ENCODE measurements at places on chromosomes 3 and 15.

DNA sequence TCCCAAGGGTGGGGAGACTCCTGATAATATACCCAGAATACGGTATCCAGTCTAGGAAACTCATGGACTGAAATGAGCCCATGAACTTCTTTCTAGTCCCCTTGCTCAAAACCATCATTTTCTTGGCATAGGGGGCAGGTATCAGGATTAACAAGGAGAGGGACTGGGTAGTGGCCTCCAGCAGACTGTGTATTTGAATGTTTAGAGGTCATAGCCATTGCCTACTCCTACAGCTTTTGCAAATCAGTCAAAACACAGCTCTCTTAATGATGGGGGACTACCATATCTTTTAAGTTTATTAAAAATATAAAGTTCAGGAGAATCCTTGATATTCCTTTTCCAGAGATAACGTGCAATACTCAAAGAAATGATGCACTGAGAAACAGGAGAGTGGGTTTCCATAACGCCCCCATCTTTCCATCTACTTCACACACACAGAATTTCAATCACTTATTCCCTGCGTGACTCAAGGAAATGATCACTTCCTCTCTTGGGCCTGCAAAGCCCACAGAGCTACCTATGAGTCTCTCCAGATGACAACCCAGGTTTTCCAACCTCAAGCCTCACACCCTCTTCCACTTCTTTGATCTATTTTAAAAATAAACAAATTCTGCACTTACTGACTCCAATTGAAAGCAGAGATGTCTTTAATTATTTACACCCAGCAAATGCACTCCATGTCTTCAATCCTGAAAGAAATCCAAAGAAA, 584.0 kb upstream of the LMCD1 start:
- no peak for DNase-seq

GRCh38 chr15:95291898-95292472, 1038.5 kb upstream of the NR2F2 start:
- DNase-seq = no peak

- DNase-seq = no peak
Measured at GRCh38 chr3:141201122-141201521, 30.5 kb upstream of the PXYLP1 start.

GRCh38 chr15:96166223-96167200, 164.0 kb upstream of the NR2F2 start:
- no peak for DNase-seq

DNA sequence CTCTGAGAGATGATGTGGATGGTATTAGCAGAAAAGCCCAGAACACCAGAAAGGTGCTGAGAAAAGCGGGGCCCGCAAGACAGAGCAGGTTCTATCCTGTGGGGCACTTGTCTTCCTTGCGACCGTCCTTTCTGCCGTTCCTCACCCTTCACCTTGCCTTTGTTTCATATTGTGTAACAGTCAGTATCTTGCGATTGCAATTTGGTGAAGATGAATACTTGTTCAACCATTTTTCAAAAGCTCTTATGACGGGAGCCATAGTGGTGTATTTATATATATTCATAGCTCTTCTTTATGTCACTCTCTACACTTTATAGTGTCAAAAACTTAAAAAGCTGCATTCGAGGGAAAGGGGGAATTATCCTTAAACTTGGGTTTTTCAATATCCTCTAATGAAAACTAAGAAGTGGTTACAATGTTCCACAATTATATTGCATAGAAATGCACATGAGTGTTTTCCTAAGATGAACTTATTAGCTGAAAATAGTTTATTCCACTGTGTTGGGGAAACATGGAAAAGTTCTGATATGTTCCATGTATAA, 797 bp downstream of the MAP3K13 start:
- DNase-seq = no peak

- DNase-seq = no peak
Measured at GRCh38 chr15:81336568-81336967, 12.6 kb upstream of the STARD5 start.

- DNase-seq = no peak
Measured at GRCh38 chr3:50324351-50325112, 2.0 kb upstream of the HYAL2 start.

DNA sequence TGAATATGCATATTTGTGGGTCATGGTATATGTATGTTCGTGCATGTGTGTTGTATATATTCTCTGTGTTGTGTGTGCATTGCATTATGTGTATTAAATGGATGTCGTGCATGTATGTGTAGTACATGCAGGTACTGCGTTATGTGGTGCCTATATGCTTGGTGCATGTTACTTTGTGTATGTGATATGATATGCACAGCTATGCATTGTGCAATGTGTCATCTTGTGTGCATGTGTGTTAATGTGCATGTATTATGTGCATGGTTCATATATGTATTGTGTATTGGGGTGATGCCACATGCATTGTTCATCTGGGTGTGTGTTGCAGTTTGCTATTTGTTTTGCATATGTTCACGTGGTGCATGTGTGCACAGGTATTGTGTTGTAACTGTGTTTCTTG, 2.9 kb downstream of the GALNT15 start:
- DNase-seq = no peak

GRCh38 chr3:48990636-48991469, 812 bp downstream of the P4HTM start:
- DNase-seq = no peak

- DNase-seq = no peak
Measured at GRCh38 chr15:67196672-67197363, 57.6 kb downstream of the AAGAB start.

GRCh38 chr3:73043414-73043813, 18.0 kb upstream of the EBLN2 start:
- no peak for DNase-seq

- no peak for DNase-seq
Measured at GRCh38 chr3:73626106-73626505, 1.4 kb upstream of the PDZRN3 start.

- DNase-seq = no peak
Measured at GRCh38 chr15:69490356-69491037, 37.9 kb downstream of the RPLP1 start.

DNA sequence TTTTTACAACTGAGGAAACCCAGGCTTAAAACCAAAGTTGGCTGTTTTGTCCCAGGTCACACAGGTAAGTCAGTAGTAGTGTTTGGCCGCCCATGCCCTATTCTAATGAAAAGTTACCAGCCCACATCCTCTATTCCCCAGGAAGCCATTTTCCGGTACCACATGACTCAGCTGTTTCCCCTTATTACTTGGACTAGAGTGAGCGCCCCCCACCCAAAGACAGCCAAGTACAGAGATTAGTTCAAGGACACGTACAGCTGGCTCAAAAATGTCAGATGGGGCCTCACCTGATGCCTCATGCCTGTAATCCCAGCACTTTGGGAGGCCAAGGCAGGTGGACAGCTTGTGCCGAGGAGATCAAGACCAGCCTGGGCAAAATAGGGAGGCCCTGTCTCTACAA, 8.5 kb upstream of the KLHL6 start:
- DNase-seq = no peak

DNA sequence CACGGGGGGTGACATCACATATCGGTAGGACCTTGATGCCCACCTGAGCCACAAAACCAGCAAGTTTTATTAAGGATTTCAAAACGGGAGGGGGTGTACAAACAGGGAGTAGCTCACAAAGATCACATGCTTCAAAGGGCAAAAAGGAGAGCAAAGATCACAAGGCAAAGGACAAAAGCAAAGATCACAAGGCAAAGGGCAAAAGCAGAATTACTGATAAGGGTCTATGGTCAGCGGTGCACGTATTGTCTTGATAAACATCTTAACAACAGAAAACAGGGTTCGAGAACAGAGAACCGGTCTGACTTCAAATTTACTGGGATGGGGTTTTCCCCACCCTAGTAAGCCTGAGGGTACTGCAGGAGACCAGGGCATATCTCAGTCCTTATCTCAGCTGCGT, 143.5 kb upstream of the LPP start:
- DNase-seq = no peak

DNA sequence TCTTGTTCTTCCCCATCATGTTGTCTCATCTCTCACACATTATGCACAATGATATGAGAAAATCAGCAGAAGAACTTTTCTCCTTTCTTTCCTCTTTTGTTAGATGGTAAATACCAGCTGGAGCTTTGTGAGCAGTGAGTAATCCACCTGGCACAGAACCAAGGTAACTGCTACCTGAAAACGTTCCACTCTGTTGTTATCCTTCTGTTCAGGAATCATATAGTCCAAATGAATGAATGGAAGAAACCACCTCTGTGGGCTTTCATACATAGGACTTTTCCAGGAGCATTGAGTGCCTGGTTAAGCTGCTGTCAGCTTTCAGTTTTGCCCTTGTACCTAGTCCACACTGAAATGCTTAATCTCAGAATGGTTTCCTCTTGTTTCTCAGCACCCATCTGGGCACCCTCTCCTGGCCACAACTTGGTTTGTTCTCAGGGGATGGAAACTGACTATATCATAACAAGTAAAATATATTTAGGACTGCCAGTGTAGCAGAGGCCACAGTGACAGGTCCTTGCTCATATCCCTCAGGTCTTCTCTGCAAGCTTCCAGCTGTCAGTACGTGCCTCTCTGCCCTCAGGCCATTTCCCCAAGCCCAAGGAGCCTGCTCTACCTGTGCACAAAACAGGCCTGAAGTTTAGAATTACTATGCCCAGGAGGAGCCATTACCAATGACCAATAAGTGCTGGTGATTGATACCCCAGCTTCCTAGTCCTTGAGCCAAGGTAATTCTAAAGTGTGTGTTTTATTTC, 23.5 kb upstream of the SLC4A7 start:
- DNase-seq = peak; percentile 33

DNA sequence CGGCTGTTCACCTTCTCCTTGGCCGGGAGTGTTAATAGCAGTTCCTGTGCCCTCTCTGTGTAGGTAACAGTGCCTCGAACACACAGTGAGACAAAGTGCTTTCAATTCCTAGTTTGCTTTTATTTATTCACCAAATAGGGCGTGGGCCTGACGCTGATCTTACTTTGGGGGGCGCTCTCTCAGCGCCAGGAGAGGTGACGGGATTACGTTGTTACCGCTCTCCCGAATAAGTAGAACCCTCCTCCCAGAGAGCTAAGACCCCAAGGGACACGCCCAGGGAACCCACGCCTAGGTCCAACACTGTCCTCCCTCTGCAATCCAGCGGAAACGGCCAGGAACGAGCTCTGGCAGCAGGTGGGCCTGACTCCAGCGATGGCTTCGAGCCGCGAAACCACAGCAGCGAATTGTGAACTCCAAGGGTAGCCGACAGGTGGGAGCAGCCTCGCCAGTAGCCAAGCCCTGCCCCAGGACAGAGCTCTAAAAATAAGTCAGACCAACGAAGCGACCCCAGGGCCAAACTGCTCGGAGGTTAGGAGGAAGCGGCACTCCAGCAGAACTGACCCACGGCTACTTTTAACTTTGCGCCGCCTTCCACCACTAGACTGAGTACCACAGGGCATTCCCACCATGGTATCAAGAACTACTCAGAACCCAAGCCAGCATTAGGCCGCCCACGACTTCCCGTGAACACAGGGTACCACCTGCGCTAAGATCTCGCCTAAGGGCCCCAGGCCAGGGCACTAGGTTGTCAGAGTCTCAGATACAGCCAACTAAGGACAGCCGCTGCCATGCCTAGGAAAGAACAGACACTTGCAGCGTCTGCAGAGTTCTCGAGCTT, 1.6 kb upstream of the SIN3A start:
- peak; percentile 45 for DNase-seq

DNA sequence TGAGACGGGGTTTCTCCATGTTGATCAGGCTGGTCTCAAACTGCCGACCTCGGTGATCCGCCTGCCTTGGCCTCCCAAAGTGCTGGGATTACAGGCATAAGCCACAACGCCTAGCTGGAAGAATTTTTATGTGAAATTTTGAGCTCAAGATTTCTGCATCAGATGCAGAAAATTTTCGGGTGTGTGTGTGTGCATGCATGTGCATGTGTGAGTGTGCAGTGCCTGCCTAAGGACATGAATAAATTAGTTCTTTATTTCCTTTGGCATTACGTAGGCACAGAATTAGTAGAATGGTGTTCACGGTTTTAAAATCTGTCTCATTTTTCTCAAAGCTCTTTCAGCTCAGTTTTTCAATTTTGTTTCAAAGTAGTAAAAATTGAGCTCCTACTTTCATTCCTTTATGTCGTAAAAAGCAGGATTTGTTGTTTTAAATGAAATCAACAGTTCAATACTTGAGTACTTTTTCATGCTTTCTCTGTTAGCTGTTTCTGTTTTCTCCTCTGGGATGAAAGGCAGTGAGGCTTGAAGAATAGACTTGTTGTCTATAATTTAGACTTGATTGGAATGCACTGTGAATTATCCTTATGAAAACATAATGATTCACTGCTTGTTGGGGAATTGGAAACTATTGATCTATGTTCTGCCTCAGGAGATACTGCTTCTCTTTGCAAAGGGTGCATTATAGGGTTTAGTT, 23.3 kb upstream of the RAB11A start:
- DNase-seq = no peak

DNA sequence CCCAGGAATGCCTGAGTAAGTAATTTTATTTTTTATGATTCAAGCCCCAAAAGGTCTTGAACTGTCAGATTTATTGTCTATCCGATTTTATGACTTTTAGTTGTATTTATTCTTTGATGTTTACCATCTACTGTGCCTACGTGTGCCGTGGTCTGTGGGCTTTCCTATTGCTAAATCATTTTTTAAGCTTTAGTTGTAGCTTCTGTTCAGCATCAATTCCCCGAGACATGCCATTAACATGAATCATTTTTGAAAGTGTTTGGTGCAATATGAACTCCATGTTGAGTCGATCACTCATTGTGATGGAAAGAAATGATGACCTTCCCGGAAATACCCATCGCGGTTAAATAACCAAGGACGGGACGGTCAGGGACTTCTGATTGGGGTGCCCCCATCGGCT, 268.7 kb upstream of the THRB start:
- DNase-seq = no peak

DNA sequence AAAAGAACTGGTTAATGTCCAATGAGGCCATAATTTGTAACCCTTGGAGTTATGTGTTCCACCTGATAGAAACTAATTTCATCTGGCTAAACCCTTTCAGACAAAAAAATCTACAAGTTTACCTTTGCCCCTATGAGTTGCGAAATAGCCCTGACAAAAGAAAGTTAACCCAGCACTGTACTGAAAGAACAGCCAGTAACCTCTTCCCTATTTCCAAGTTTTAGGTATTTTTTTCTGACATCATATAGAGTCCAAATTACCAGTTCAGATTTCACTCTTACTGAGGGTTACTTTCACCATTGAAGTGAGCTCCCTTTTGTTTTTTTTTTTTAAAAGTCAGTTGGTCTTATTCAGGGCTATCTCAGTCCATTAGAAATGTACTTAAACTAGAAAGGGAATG, 42.8 kb upstream of the PTPRG start:
- DNase-seq = no peak

DNA sequence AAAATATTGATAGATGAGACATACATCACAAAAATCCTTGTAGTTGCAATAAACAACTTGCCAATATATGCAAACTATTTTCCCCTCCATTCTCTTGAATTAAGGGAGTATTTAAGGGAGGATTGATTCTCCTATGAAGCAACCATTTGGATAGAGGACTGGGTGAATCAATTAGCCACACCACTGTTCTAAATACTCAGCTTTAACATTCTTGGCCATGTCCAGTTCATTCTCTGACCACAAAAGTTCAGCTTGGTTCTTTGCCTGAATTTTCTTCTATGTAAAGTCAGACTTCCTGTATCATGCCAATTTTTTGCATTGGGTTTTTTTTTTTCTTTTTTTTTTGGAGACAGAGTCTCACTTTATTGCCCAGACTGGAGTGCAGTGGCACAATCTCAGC, 15.8 kb upstream of the SEC11A start:
- no peak for DNase-seq

GRCh38 chr3:54599716-54600115, 328.1 kb downstream of the LRTM1 start:
- DNase-seq = no peak

GRCh38 chr3:46594723-46595122, 17.6 kb upstream of the FAM240A start:
- no peak for DNase-seq

- no peak for DNase-seq
Measured at GRCh38 chr3:18190646-18191045, 234.5 kb downstream of the SATB1 start.

All from NCI-H774 (cell line).